ENCODE measurements at places on chromosomes 1 and 21.

GRCh38 chr1:41317361-41317760 lies 43.9 kb upstream of the FOXO6 start:
- DNase-seq, result no peak

DNA sequence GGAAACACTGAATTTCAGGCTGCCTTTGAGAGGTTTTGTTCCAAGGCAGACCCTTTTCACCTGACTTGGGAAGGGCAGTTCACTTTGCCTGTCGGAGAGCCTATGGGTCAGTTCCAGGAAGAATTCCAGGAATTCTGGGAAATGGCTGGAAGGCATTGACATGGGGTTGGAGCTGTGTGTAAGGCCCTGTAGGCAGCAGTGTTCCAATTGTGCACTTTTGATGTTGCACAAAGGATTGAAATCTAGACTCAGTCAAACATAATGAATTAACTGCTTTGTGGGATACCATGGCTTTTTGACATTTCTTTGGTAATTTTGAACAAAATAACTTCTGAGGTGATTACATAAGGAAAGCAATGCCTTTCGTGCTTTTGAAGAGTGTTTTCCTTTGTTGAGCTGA lies 184.6 kb downstream of the SDCCAG8 start:
- DNase-seq, result no peak

- DNase-seq, result no peak
Measured at GRCh38 chr1:34166625-34167361, 1.8 kb upstream of the CSMD2 start.

- DNase-seq, result no peak
Measured at GRCh38 chr1:57063406-57064125, 97.8 kb upstream of the C8B start.

- DNase-seq, result no peak
Measured at GRCh38 chr1:113616156-113616555, 143.1 kb downstream of the PHTF1 start.

DNA sequence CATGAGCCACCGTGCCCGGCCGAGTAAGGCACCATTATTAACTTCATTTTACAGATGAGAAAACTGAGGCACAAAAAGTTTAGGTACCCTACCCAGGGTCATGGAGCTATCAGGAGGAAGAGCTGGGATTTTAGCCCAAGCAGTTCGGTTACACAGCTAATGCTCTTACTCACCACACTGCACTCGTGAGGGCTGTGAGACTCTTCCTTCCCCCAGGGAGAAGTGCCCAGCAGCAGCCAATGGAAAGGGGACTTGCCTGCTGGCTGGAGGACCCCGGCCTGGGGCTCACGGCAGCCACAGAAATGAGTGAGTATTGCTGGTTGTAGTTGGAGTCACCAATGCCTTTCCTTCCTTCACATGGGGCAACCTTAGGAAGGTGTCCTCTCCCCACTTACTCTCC lies 5.2 kb upstream of the CSF1 start:
- DNase-seq, result no peak

DNA sequence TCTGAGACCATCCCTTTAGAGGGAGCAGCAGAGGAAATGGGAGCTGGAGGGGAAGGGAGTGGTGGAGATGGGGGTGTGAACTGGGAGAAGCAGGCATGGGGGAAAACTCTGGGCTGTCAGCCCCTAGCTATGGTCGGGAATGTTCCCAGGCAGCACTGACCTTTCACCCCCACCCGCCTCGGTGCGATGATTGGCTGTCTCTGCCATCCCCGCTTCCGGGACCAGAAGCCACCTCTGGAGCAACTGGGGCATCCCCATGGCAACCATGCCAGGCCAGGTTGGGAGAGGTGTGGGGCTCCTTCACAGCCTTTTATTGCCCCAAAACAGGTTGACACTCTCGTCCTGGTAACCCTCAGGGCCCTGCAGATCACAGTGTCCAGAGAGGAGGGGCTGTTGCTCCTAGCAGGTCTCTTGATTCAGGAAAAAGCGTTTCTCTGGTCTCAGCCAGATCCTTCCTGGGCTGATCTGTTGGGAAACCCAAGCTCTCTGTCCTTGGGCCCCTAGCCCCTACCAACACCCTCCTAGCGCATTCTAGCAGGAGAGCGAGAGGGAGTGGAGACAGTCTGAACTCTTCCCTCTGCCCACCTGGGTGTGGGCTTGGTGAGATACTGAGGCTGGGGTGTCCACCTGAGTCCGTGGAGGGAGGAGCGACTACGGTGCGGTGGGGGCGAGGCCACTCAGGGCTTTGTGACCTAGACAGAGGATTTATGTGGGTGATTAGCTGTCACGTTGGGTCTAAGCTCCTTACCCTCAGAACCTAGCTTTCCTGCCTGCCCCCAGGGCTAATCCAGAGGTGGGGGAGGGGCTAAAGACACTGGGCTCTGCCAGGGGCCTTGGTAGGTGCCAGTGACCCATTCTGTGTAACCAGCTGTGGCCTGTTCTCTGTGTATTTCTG lies 12.2 kb upstream of the SLC6A9 start:
- DNase-seq, result no peak

- no peak for DNase-seq
Measured at GRCh38 chr1:224735159-224735558, 119.0 kb downstream of the CNIH3 start.

DNA sequence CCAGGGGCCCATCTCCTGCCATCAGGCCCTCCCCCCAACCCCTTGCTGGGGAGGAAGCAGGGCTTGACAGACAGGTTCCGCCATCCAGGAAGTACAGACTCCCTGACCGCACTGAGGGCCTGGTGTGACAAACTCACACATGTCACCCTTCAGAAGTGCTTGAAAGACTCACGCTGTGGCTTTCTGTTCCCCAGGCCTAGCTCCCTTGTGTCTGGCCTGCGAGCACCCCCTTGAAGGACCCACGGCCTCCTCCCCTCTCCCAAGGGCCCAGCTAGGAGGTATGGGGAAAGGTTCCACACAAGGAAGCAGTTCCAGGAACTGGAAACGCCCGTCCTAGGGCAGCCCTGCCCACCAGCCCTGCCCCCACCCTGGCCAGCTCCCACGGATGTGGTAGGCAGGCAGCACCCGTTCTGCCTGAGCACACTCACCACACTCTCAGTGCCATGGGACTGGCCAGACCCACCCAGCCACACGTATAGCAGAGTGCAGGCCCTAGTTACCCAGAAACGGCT lies 26.7 kb downstream of the SLC2A1 start:
- DNase-seq, result peak; percentile 91

DNA sequence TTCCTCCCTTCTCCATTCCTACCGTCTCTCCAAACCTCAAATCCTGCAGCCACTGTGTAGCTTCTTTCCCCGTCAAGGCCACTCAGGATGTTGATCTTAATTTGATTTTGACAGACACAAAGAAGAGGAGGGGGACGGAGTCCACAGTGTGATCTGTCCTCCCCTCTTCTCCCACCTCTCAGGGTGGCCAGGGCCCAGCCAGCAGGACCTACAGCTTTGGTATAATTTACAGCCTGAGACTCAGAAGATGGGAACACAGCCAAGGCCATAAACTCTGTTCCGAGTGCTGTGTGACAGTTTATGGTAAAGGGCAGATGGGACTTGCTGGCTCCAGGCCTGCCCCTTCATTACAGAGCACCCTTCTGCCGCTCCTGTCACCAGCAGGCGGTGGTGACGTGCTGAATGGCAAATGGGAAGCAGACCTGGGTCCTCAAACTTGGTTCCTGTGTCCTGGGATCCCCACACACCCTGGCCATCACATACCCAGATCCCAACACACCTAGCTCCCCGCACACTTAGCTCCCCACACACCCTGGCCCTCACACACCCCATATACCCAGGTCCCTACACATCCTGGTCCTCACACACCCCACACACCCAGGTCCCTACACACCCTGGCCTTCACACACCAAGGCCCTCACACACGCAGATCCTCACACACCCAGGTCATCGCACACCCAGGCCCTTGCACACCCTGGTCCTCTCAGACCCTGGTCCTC lies 71.6 kb downstream of the CD2 start:
- DNase-seq, result no peak

DNA sequence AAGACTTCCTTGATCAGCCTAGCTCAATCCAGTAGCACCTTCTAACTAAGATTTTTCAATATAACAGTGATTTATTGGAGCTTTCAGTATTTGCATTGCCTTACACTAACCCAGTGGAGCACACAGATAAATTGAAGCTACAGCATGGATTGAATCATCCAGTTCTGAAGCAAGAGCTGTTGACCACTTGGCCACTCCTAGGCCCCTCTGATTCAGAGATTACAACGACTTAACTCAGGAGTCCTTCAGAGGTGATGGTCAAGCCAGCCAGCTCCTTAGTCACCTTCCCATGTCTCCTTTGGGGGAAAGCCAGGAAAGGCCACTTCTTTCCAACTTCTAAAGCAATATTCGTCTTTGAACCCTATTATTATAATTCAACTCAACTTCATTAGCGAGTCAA lies 151.8 kb downstream of the TENT5C start:
- no peak for DNase-seq

DNA sequence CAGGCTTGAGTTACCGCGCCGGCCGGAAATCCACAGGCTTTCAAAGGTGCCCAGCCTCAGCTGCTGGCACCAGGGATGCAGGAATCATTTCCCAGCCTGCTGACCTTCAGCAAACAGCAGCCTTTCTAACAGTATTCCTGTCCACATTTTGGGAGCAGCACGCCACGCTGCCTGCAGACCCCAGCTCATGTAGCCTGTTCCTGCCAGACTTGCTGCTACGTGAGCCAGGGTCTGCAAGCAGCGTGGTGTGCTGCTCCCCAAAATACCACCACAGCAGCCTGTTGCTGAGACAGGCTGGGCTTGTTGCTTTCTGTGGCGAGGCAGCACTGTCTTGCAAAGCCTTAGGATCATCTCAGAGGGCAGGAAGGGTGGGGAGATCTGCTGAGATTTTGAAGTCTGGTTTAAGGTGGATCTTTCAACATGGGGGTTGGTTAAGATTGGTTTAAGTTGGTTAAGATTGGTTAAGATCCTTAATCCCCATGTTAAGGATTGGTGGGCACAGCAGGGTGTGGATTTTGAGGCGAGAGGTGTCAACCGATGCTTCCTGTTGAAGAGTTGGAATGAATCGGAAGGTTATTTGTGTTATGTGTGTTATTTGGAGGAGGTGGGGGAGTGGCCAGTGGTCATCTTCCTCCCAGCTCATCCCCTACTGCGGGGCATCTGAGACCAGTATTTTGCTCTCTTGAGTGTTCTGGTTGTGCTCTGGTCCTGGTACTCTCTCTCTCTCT lies 12.9 kb downstream of the FAAH start:
- no peak for DNase-seq

GRCh38 chr1:157968946-157969345 lies 24.5 kb upstream of the KIRREL1 start:
- DNase-seq, result no peak

- no peak for DNase-seq
Measured at GRCh38 chr21:46471514-46471913, 12.8 kb downstream of the DIP2A start.

DNA sequence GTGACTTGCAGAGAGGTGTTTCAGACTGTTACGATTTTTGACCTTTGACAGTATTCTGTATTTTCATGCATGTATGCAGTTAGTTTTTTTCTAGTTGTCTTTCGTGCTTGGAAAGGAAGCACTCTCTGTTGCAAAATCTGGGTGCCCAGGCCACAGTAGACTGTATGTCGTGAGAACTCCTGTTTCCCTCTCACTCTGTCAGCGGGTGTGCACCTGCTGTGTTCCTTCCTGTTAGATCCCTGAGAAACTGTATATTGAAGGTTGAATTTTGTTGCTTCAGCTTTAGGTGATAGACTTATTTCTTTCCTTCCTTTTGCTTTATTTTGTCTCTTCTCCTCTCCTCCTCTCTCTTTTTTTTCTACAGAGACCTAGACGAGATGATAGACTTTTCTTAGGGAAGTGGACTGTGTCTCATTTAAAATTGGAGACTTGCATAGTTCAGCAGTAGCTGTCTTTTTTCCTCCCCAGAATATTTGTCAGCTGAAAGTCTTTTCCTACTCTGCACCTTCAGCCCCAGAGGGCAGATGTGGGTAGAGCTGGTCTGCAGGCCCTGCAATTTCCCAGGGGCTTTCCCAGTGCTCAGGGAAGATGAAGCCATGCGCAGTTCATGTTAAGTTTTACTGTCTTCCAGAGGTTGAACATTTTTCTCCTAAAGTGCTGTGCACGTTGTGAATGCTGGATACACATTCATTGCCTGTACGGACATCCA lies 1.4 kb downstream of the TRAPPC10 start:
- DNase-seq, result peak; percentile 66

GRCh38 chr1:167922611-167923074 lies 8.7 kb upstream of the ADCY10 start:
- DNase-seq, result no peak

DNA sequence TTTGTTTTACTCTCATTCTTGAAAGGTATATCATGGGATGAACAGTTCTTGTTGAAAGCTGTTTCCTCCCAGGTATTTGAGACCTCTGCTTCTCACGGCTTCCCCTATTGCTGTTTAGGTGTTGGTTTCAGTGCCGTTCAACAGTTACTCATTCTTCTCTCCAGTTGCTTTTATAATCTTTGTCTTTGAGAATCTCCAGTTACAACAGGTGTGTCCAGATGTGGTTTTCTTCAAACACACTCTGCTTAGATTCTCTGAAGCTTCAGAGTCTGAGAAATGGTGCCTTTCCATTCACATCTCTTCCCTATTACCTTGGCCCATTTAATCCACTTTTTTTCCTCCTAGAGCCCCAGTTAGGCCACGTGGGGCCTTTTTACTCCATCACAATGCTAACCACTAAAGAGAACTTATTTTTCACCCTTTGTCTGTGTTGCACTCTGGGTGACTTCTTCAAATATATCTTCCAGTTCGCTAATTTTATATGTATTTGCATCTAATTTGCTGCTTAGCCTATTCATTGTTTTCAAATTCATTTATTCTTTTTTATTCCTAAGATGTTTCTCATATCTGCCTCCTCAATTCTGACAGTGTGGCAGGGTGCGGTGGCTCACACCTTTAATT lies 46.7 kb upstream of the SLC19A1 start:
- DNase-seq, result no peak

- no peak for DNase-seq
Measured at GRCh38 chr1:42962641-42963377, 4.1 kb upstream of the SLC2A1 start.

GRCh38 chr1:32127409-32128198 lies 19.7 kb downstream of the KPNA6 start:
- no peak for DNase-seq

- DNase-seq, result no peak
Measured at GRCh38 chr21:44461005-44461404, 5.7 kb downstream of the LRRC3 start.

DNA sequence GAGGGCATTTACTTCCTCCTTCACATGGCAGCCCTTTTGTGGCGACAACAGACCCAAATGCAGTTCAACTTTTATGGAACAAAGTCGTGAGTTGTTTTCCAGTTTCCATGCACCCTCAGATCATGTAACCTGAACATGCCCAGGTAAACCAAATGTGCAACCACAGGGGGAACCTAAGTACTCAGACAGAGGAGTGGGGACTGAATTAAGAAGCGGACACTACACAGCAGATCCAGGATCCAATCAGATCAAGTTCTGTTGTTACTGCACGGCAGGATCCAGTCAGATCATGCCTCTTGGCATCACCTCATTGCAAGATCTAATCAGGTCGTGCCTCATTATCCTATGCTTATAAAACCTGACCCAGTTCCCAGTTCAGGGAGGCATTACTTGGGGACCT lies 115.7 kb downstream of the MATN1 start:
- DNase-seq, result no peak

DNA sequence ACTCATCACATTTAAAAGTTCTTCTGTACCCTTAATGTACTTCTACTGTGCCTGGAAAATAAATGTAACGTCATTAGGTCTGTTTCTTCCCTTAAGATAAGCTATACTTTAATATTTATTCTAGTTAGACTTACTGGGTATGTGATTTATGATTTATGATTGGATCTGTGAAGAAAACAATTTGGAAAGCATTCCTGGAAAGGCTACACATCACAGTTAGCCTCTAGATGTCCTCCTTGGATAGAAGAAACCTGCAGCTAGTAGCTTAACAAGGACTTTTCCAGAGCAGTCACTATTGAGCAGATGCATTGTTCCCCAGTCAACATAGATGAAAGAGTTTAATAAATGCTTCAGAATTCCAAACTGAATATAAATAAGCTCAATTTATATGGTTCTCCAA lies 22.2 kb upstream of the ABL2 start:
- DNase-seq, result no peak

All from HL-60 (cell line).